Esophagus squamous epithelium (tissue), 5 donors: ENCODE measurements at places on chromosomes 5 and 9.

DNA sequence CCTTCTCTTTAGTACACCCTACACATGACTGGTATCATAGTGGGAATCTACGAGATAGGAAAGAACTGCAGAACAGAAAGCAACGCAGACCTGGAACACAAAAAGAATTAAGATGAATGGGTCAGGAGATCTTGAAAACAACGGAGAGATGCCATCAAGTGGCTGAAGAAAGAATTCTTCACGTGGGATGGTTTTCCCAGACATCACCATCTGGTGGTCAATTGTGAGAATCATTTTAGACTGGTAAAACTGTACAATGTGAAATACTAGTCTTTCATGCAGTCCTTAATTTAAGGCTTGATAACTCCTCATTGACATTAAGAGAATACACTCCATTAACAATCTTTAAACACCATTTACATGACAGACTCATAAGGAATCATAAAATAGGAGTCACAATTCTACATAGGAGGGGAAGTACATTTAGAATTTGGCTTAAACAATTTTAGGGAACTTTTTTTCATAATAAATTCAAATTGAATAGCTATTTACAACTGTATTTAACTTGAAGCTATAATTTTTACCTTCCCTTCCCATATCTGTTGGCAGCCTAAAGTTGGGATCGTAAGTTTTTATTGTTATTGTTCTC is 128.4 kb upstream of the TRPM3 start:
- H3K27ac ChIP-seq = no peak overlapping the region
- no peak for DNase-seq
- H3K4me1 ChIP-seq = no peaks in the 10 kb centered on the region
- no peaks in the 10 kb centered on the region for H3K27me3 ChIP-seq

GRCh38 chr5:31948006-31948405 is 226.1 kb downstream of the GOLPH3 start:
- no peaks in the 10 kb centered on the region for H3K4me1 ChIP-seq
- peak overlapping the region; percentile 39 for H3K27ac ChIP-seq
- H3K27me3 ChIP-seq = no peaks in the 10 kb centered on the region
- no peaks in the 10 kb centered on the region for H3K36me3 ChIP-seq
- H3K4me3 ChIP-seq = no peak overlapping the region

GRCh38 chr9:75369989-75370388 is 281.7 kb downstream of the OSTF1 start:
- DNase-seq = no peak
- H3K27me3 ChIP-seq = no peaks in the 10 kb centered on the region
- H3K4me1 ChIP-seq = no peaks in the 10 kb centered on the region
- H3K27ac ChIP-seq = no peak overlapping the region
- H3K36me3 ChIP-seq = no peaks in the 10 kb centered on the region

GRCh38 chr5:165504674-165505073 is 1999.3 kb downstream of the MAT2B start:
- H3K27me3 ChIP-seq = no peaks in the 10 kb centered on the region
- H3K4me1 ChIP-seq = no peaks in the 10 kb centered on the region
- no peak overlapping the region for H3K4me3 ChIP-seq

- no peak for DNase-seq
- H3K36me3 ChIP-seq = peaks cover 89% of the 10 kb centered on the region
- no peaks in the 10 kb centered on the region for H3K4me1 ChIP-seq
- H3K4me3 ChIP-seq = no peak overlapping the region
- no peaks in the 10 kb centered on the region for H3K27me3 ChIP-seq
These were observed 38.1 kb upstream of the SARDH start for GRCh38 chr9:133775951-133776905.

GRCh38 chr9:97695995-97696802 is 941 bp downstream of the XPA start:
- no peak for DNase-seq
- H3K27ac ChIP-seq = peak overlapping the region; percentile 95
- peaks cover 9% of the 10 kb centered on the region for H3K36me3 ChIP-seq
- peak overlapping the region; percentile 69 for H3K4me3 ChIP-seq

GRCh38 chr9:114706711-114707110 is 24.7 kb upstream of the TEX48 start:
- no peak for DNase-seq
- H3K4me3 ChIP-seq = no peak overlapping the region
- no peaks in the 10 kb centered on the region for H3K4me1 ChIP-seq
- no peaks in the 10 kb centered on the region for H3K27me3 ChIP-seq

DNA sequence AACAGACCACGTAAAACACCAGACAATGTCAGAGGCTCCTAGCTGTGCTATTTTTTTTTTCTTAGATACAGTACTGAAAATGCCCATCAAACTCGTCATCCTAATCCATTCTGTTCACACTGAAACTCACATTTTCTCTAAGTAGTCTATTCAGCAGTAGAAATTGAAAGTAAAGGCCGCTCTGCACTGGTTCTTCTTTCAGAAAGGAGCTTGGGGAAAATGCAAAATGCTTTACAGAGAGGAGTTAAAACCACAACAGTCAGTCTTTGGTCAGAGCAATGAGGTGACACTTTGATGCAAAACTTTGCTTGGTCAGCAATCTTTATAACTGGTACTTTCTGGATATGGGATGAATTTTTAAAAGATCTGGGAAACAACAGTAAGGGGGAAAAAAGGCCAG is 43.8 kb upstream of the SUSD1 start:
- H3K4me3 ChIP-seq = no peak overlapping the region
- H3K4me1 ChIP-seq = peaks cover 2% of the 10 kb centered on the region
- DNase-seq = no peak

DNA sequence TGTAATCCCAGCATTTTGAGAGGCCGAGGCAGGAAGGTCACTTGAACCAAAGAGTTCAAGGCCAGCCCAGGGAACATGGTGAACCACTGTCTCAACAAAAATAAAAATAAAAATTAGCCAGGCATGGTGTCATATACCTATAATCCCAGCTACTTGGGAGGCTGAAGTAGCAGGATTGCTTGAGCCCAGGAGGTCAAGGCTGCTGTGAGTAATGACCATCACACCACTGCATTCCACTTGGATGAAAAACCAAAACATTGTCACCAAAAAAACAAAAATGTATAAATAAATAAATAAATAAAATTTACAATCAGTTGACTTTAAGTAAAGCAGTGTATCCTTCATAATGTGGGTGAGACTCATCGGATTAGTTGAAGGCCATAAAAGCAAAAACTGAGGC is 541.4 kb downstream of the CSNK1G3 start:
- no peak for DNase-seq
- no peaks in the 10 kb centered on the region for H3K36me3 ChIP-seq
- no peak overlapping the region for H3K4me3 ChIP-seq
- H3K27me3 ChIP-seq = no peaks in the 10 kb centered on the region
- H3K27ac ChIP-seq = no peak overlapping the region
- H3K4me1 ChIP-seq = peaks cover 14% of the 10 kb centered on the region

DNA sequence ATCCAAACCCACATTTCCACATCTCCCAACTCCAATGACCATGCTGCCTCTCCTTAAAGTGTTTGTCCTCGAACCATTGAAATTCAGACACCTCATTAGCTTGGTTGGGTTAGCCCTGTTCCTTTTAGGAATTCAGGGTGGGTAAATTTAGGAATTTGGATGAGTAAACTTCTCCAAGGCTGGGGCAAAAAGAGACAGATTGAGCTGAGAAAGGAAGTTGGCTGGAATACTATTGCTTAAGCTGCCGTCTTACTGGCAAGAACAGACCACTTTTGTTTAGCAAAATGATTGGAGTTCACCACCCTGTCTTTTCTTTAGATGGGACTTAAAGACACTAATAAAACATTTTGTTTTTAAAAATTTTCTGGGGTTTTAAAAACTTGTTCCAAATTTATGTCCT is 143.6 kb upstream of the GDNF start:
- no peak for DNase-seq
- H3K4me3 ChIP-seq = no peak overlapping the region
- no peaks in the 10 kb centered on the region for H3K36me3 ChIP-seq
- H3K4me1 ChIP-seq = peaks cover 6% of the 10 kb centered on the region
- no peak overlapping the region for H3K27ac ChIP-seq
- no peaks in the 10 kb centered on the region for H3K27me3 ChIP-seq

DNA sequence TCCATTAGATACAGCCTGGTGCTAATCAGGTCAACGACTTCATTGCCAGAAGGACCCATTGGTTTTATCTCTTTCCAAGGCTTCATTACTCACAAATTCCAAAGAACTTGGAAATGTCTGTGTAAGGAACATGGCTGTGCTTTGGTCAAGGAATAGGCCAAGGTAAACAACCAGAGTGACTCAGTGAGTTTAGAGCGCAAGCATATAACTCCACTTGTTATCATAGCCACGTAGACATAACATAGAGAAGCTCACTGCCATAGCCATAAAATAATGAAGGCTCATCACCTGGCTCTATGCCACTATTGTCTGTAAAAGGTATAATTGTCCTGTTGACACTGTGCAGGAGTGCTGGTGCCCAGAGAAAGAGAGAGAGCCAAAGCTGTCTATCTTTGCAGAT is 139.3 kb upstream of the PLCXD3 start:
- H3K27me3 ChIP-seq = no peaks in the 10 kb centered on the region
- H3K4me3 ChIP-seq = no peak overlapping the region
- no peak overlapping the region for H3K27ac ChIP-seq
- DNase-seq = no peak

- no peak overlapping the region for H3K27ac ChIP-seq
- H3K4me3 ChIP-seq = no peak overlapping the region
- H3K36me3 ChIP-seq = no peaks in the 10 kb centered on the region
- no peaks in the 10 kb centered on the region for H3K4me1 ChIP-seq
These were observed 205.6 kb upstream of the CLINT1 start for GRCh38 chr5:158064334-158065123.

GRCh38 chr9:76687861-76688391 is 76.3 kb upstream of the PCA3 start:
- H3K27ac ChIP-seq = no peak overlapping the region
- H3K4me1 ChIP-seq = peaks cover 10% of the 10 kb centered on the region
- no peaks in the 10 kb centered on the region for H3K36me3 ChIP-seq
- no peak for DNase-seq
- no peak overlapping the region for H3K4me3 ChIP-seq

- no peaks in the 10 kb centered on the region for H3K36me3 ChIP-seq
- no peaks in the 10 kb centered on the region for H3K27me3 ChIP-seq
- no peak overlapping the region for H3K4me3 ChIP-seq
- H3K4me1 ChIP-seq = no peaks in the 10 kb centered on the region
- H3K27ac ChIP-seq = no peak overlapping the region
These were observed 45.0 kb downstream of the CDH6 start for GRCh38 chr5:31238497-31238896.

DNA sequence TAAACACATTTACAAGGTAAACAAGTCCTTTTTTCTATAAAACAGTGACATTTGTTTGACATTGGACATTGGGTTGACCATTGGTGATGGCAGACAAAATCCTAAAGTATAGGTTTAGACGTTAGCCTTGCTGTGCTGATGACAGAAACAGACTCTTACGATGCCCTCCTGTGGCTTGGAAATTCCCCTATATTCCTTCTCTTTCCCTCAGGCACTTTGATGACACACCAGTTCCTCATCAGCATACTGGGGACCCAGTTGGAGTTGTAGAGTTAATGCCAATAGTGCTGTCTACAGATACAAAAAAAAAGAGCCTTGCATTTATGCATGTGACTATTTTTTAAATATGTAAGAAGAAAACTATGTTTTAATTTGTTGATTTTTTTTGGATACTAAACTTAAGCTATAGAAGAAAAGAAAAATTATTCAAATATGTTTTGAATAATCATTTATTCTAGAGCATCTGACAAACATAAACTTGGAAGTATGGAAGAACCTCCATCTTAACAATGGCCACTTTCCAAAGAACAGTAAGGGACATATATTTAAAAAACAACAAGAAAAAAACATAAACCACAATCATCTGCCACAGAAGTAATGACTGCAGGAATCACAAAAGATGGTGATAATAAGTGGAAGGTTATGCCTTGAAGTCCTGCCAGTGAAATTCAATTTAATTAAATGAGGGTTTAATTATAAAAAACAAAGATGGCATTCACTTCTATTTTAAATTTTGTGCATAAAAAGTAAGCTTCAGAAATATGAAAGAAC is 75.6 kb upstream of the SNCAIP start:
- H3K36me3 ChIP-seq = no peaks in the 10 kb centered on the region
- no peaks in the 10 kb centered on the region for H3K27me3 ChIP-seq
- no peak for DNase-seq
- H3K4me3 ChIP-seq = no peak overlapping the region
- H3K27ac ChIP-seq = no peak overlapping the region

- H3K27me3 ChIP-seq = no peaks in the 10 kb centered on the region
- no peak for DNase-seq
- no peak overlapping the region for H3K27ac ChIP-seq
These were observed 269.5 kb downstream of the AUH start for GRCh38 chr9:91092214-91092613.

GRCh38 chr9:121451586-121451985 is 48.1 kb downstream of the GGTA1 start:
- H3K4me3 ChIP-seq = no peak overlapping the region
- peak overlapping the region; percentile 73 for H3K27ac ChIP-seq
- peaks cover 26% of the 10 kb centered on the region for H3K36me3 ChIP-seq
- no peaks in the 10 kb centered on the region for H3K27me3 ChIP-seq

DNA sequence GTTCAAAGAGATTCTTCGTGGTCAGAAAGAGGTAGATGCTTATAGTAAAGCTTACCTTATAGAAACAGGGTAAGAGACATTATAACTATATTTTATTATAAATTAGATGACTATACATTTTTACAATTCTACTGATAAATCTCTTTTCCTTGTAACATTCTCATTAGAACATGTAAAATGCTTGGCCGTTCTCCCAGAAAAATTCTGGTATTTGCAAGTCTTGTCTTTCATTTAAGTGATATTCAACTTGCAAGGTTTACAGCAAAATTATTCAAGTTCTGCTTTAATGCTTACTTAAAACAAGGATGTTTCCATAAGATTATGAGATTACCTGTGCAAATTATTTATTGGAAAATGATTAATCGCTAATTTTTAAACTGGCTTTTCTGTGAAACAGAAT is 41.3 kb upstream of the CDH18 start:
- H3K27ac ChIP-seq = no peak overlapping the region
- DNase-seq = no peak
- no peaks in the 10 kb centered on the region for H3K27me3 ChIP-seq
- H3K4me1 ChIP-seq = no peaks in the 10 kb centered on the region
- no peaks in the 10 kb centered on the region for H3K36me3 ChIP-seq

GRCh38 chr5:155368490-155368889 is 354.9 kb downstream of the KIF4B start:
- no peaks in the 10 kb centered on the region for H3K27me3 ChIP-seq
- no peak for DNase-seq
- H3K36me3 ChIP-seq = no peaks in the 10 kb centered on the region
- H3K4me1 ChIP-seq = no peaks in the 10 kb centered on the region
- H3K27ac ChIP-seq = no peak overlapping the region
- H3K4me3 ChIP-seq = no peak overlapping the region

DNA sequence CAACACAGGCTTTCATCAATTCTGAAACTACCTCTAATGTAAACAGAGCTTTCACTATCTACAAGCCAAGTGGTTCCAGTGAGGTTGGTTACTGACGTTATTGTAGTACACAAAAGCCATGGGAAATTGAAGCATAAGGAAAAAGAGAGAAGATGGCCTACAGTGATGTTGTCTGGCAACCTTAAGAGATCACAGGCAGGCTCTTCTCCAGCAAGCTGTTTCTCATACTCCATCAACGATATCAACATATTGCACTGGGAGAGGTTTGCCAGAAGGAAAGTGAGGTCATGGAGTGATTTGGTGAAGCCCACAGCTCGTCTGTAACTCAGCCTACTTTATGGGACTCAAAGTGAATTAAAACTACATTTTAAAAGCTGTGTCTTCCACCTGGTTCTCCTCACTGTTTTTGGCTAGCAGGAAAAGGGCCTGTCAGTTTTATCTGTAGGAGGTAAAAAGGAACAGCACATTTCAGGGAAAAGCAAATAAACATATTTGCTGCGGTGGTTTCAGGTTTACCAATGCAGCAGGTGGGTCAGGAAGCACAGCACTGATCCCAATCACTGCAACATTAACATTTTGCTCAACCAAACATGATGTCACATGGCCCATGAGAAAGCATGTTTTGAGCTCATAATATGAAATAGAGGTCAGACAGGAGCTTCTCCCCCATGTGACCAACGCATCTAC is 72.9 kb downstream of the ARSB start:
- no peak overlapping the region for H3K27ac ChIP-seq
- no peak for DNase-seq
- peaks cover 5% of the 10 kb centered on the region for H3K4me1 ChIP-seq
- H3K36me3 ChIP-seq = no peaks in the 10 kb centered on the region
- no peaks in the 10 kb centered on the region for H3K27me3 ChIP-seq
